A673 (cell line): ENCODE measurements at places on chromosomes 7 and 10.

DNA sequence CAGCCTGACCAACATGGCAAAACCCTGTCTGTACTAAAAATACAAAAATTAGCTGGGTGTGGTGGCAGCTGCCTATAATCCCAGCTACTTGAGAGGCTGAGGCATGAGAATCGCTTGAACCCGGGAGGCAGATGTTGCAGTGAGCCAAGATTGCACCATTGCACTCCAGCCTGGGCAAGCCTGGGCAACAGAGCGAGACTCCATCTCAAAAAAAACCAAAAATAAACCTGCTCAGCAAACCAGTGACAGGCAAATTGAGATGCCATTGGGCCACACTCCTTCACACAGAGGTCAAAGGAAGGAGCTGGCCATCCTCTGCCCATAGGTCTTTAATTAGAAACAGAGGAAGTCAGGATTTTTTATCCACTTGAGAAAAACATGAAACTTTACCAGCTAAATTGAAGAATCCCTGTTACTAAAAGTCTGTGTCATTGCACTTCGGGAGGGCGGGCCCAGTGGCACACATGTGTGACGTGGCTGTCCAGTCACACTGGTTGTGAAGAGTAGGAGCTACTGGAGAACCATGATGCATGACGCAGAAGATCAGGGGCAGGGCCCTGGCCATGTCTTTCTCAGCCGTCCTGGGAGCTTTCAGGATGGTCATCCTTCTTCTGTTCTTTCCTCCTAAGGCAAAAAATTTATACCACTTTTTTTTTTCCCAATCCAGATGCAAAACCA lies 118.3 kb upstream of the ZNF438 start:
- no peak for DNase-seq

GRCh38 chr7:86199881-86200614 lies 443.7 kb upstream of the GRM3 start:
- no peak for DNase-seq

DNA sequence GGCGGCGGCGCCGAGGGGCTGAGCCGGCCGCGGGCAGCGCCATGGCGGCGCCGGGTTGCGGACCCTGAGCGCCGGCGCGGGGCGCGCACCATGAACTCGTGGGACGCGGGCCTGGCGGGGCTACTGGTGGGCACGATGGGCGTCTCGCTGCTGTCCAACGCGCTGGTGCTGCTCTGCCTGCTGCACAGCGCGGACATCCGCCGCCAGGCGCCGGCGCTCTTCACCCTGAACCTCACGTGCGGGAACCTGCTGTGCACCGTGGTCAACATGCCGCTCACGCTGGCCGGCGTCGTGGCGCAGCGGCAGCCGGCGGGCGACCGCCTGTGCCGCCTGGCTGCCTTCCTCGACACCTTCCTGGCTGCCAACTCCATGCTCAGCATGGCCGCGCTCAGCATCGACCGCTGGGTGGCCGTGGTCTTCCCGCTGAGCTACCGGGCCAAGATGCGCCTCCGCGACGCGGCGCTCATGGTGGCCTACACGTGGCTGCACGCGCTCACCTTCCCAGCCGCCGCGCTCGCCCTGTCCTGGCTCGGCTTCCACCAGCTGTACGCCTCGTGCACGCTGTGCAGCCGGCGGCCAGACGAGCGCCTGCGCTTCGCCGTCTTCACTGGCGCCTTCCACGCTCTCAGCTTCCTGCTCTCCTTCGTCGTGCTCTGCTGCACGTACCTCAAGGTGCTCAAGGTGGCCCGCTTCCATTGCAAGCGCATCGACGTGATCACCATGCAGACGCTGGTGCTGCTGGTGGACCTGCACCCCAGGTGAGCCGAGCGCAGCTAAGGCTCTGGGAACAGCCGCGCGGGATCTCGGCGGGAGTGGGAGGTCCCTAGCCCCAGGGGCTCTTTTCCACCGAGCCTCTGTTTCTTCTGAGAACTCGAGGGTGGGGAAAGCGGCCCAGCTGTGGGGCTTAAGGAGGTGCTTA lies at the start of gene GPR26:
Gene GPR26 (plus strand): TSS at position 38 of the 919 bp plus-strand sequence. CDS start 53 bp downstream, at position 91.
- no peak for DNase-seq

GRCh38 chr10:123391275-123392028 lies 237.2 kb downstream of the BUB3 start:
- no peak for DNase-seq

DNA sequence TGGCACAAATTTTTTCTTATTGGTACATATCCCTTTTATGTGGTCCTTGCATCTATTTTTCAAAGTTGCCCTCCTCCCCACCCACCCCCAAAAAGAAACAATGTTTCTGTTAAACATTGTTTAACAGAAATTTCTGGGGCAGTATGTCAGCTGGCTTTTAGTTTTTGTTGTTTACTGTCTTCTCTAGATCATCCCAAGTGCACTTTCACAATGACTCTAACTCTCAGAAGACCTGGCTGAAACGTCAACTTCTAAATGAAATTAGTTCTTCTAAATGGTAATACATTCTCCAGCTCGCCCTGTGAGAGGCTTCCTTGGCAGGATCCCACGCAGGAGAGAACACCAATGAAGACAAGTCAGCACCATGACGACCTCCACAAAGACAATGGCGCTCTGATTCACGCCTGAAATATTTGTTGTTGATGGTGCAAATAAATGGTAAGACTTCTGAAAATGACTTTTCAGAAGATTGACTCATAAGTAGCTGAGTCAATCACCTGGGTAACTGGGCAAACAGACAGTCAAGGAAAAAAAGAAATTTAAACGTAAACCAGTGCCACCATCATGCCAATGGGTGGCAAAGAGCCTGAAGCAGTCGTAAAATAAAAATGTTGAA lies 293.7 kb downstream of the FZD1 start:
- DNase-seq = peak; percentile 19

DNA sequence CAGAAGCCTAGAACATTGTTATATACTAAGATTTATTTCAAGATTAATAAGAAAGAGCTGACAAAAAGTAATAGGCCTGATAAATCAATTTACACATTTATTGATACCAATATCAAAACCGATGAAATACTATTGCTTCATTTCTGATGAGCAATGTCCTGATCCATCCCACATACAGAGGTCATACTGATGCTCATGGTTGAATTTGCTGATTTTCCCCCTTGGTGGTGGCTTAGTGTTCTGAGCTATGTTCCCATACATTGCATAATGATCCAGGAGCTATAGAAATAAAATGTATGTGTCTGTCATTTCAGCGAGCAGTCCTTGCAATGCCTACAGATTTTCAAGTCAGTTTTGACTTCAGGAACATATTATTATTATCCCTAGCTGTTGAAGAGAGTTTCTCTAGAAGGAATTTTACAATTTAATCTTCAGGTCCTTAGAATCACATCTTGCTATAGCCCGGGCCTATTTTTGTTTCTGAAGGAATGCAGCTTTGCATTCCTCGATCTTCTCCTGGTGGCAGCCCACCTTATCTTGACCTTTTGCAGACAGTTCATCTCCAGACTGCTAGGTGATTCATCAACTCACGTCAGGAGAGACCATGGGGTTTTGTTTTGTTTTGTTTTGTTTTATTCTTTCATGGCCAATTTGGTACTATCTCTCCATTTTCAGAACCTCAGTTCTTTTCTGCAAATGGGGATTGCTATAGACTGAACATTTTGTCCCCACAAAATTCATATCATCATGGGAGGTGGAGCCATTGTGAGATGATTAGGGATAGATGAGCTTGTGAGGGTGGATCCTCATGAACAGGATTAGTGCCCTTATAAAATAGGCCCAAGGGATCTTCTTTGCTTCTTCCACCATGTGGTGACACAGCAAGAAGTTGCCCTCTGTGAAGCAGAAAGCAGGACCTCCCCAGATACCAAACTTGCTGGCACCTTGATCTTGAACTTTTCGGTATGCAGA lies 465.6 kb upstream of the IGFBP3 start:
- no peak for DNase-seq

DNA sequence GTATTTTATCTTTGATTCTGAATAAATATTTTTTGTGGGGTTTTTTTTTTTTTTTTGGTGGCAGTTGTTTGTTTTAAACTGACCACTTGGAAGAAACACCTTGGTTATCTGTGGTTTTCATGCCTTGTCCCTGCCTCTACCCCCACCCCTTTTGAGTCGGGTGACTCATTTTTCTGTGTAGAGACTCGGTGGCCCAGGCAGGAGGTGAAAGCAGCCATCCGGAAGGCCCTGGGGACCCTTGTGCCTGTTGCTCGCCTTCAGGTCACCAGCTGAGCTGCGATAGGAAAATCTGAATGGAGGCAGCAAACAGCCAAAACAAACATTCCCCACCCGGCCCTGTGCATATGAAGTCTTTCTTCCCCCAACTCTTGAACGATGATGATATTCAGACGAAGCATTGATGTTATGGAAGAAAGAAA lies 22.8 kb downstream of the CYP17A1 start:
- no peak for DNase-seq

GRCh38 chr7:135448753-135449152 lies 61.1 kb downstream of the CNOT4 start:
- no peak for DNase-seq

- no peak for DNase-seq
Observed at GRCh38 chr7:111012149-111012548, 78.8 kb upstream of the LRRN3 start.

DNA sequence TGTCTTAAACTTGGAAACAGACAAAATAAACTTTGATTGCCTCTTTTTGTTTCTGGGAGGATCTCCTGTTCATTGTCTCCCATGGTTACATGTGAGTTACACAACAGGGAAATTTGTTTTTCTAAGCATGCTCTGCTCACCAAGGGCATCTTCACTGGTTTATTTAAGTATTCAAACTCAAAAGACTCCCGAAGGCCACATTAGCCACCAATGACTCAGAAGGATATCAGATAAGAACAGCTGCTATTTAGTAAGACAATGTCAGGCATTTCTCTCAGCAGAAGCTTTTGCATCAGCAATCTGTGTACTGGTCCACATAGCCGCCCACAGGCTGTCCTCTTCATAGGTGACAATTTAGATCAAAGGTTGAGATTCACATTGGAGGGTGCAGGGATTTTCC lies 19.3 kb downstream of the OR6B1 start:
- peak; percentile 12 for DNase-seq

GRCh38 chr7:157204134-157204533 lies 65.4 kb downstream of the UBE3C start:
- DNase-seq = no peak

GRCh38 chr7:91973639-91974038 lies 33.0 kb downstream of the AKAP9 start:
- no peak for DNase-seq

- no peak for DNase-seq
Observed at GRCh38 chr10:32308027-32308603, 38.8 kb downstream of the EPC1 start.

DNA sequence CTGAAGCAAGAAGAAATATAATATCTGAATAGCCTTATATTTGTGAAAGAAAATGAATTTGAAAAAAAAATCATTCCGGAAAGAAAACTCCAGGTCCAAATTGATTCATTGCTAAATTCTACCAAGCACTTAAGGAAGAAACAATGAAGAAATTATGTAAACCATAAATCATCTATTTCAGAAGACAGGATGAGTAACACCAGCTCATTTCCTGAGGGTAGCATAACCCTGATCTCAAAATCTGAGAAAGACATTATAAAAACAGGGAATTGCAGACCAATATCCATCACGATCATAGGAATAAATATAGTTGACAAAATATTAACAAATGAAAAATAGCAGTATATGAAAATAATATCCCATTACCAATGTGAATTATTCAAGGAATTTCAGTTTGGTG lies 70.1 kb upstream of the RAB18 start:
- no peak for DNase-seq

GRCh38 chr10:132404169-132404880 lies 7.3 kb downstream of the PWWP2B start:
- no peak for DNase-seq

GRCh38 chr7:138954545-138955475 lies 26.4 kb downstream of the KIAA1549 start:
- DNase-seq = no peak

DNA sequence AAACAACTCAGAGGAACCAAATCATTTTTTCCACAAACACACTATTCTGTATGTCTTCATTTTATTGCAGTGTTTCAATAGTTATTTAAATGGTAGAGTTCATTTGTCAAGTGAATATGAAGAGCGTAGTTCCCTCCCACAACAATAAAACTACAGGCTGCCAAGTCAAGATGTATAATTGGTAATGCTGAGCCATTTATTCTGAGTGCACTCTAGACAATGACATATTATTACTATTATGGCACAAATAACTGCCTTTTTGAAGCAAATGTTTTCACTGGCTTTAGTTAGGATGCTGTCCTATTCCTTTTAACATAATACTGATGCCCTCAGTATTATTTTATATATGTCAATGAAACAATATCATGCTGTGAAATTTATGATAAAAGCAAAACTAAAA lies 102.7 kb upstream of the PCDH15 start:
- no peak for DNase-seq

DNA sequence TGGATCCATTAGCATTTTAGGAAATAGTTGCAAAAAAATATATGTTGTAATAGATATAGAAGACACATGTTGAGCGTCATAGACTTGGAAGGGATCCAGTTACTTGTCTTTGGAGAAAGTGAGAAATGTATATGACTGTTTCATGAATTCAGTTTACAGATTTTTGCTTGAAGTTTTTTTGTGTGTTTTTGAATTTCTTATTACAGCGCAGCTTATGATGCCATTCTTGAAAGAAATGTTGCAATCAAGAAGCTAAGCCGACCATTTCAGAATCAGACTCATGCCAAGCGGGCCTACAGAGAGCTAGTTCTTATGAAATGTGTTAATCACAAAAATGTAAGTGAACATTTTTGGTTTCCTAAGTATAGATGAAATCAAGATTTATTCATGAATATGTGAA lies 98.2 kb downstream of the MAPK8 start:
- DNase-seq = peak; percentile 37

- DNase-seq = no peak
Observed at GRCh38 chr10:86149257-86149656, 217.3 kb downstream of the GRID1 start.

DNA sequence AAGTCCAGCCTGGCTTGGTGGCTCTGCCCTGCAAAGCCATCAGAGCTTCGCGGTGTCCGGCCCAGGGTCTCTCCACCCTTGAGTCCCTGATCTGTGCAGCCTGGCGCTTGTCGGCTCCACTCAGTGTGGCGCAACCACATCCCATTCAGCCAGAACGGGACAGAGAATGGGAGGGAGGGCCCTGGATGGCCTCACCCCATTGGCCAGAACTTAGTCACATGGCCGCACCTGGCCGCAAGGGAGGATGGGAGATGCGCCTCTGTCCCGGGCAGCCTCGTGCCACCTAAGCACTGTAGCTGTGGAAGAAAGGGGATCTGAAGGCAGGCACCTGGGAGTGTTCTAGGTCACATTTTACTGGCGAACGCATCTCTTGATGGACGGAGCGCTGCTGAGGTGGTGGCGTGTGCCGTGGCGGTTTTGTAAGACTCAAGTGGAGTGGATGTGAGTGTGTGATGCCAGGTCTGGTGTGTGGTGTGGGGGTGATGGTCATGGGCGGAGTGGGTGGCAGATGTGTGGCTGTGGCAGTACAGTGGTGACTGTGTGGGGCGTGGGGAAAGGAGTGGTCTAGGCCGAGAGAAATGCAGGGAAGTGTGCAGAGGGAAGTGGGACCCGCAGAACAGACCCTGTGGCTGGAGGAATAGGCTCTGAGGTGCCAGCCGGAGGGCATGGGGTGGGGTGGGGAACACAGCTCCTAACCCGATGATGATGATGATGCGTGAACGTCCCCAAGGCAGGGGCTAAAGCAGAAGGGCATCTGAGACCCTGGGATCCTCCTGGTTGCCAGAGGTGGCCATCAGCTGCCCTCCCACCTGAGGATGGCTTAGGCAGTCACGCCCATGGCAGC lies 19.0 kb downstream of the CLEC2L start:
- DNase-seq = no peak

- no peak for DNase-seq
Observed at GRCh38 chr10:75803816-75804552, 372.6 kb downstream of the LRMDA start.
